ENCODE measurements at places on chromosomes 5 and 9.

DNA sequence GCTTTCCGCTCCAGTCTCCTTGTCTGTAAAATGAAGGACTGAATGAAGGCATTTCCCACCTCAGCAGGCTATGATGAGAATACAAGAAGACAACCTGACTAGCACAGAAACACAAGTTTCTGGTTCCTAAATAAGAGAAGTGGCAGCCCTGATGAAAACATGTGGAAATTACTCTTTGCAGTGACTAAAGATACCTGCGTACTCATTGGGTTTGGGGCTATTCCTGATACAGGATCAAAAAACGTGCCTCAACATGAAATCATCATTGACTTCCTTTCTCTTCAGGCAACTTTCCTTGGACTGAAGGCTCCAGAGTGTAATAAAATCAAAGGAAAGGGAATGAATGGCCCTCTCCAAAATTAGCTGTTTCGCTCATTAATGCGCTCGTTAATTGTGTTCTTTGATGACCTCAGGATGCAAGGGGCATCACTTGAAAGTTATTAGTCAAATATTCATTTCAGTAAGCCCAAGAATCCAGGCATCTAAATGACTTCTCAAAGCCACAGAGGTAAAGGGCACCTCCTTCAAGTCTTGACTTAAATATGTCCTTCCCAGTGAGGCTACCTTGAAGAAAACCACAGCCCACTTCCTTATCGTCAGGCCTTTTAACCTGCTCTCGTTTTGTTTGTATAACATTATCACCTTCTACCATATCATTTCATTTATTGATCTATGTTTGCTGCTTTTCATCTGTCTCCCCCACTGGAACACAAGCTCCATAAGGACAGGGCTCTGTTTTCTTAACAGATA lies 68.9 kb downstream of the RASEF start:
- no peak for DNase-seq

DNA sequence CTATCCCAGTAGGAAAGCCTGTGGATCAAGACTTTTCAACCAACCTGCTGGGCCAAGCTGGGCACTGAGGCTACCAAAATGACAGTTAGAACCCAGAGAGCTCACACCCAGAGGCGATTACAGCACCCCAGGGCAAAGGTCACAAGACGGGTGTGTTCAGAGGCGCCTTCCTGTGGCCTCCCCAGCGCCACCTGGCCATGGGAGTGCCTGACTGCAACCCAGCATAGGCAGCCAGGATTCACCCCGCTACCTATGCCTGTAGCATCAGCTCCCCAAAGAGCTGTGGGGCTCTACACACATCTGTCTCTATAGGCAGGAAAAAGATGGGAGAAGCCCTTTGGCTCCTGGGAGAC lies 33.5 kb downstream of the PDGFRB start:
- DNase-seq, result peak; percentile 54

DNA sequence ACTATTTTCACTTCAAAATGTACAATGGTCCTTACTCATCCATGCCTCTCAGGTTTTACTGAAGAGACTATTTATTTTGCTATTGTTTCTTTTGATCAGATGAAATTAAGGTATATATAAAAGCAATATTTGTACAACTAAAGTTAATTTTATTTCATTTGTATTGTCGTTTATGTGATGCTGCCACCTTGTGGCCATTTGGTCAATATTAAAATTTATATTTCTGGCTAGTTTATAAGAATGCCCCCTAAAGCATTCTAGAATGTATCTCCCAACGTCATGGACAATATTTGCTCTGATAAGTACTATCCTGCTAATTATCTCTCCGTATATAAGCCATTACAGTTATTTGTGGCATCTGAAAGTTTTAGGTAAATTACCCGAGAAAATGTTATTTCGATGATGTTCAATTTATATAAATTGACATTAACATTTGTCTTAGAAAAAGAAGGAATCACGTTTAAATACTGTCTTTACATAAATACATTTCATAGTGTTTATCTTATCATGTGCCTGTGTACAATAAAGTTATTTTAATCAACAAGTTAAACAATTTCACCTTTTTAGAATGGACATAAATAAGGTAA lies 680.0 kb downstream of the TAF11L14 start:
- DNase-seq, result peak; percentile 47

GRCh38 chr5:139177809-139178588 lies 20.2 kb downstream of the SIL1 start:
- peak; percentile 45 for DNase-seq

- no peak for DNase-seq
These were observed 120.9 kb downstream of the CDC42SE2 start for GRCh38 chr5:131384616-131385214.

Data from OCI-M1 (cell line).